ENCODE measurements at places on chromosomes 7 and 10. TPM values are rescaled to one million over a fixed set of nuclear protein-coding genes. Genes with fewer than 3 reads are reported as not detected.

The KLLN gene
- 0.64 TPM for total RNA-seq

The ZNF479 gene
- total RNA-seq, result not detected

The PRSS2 gene
- not detected for total RNA-seq

The CTTNBP2 gene
- total RNA-seq, result 0.52 TPM

The FERD3L gene
- not detected for total RNA-seq

The MYOF gene
- 222 TPM for total RNA-seq

The CYP26A1 gene
- total RNA-seq, result 2.2 TPM

The FANK1 gene
- 2.2 TPM for total RNA-seq

The ECD gene
- total RNA-seq, result 22.7 TPM

The OR6V1 gene
- not detected for total RNA-seq

The KCNIP2 gene
- total RNA-seq, result 0.32 TPM

The NODAL gene
- total RNA-seq, result not detected

The LRIT1 gene
- not detected for total RNA-seq

The SPDYE9 gene
- total RNA-seq, result not detected

The PLCE1 gene
- total RNA-seq, result 6.7 TPM

The INSYN2A gene
- 1.6 TPM for total RNA-seq

The TMEM273 gene
- not detected for total RNA-seq

The UTF1 gene
- total RNA-seq, result not detected

The NEURL1 gene
- total RNA-seq, result 0.60 TPM

The CALHM1 gene
- total RNA-seq, result not detected

The ATP6V0E2 gene
- total RNA-seq, result 65.9 TPM

The ATP6V0A4 gene
- 0.24 TPM for total RNA-seq

The SYT15 gene
- 3.3 TPM for total RNA-seq

The MUC3A gene
- 18.9 TPM for total RNA-seq

The KEL gene
- not detected for total RNA-seq

The KIAA1549 gene
- 6.7 TPM for total RNA-seq

The AGR3 gene
- not detected for total RNA-seq

The KMT2E gene
- 21.4 TPM for total RNA-seq

The FEZF1 gene
- not detected for total RNA-seq

The SCD gene
- total RNA-seq, result 130 TPM

The PRKG1 gene
- not detected for total RNA-seq

The FAM25G gene
- 1.1 TPM for total RNA-seq

The GNGT1 gene
- total RNA-seq, result not detected

The MRPS16 gene
- 186 TPM for total RNA-seq

The WIPF3 gene
- total RNA-seq, result 0.39 TPM

The SYPL1 gene
- 88.0 TPM for total RNA-seq

The MYH16 gene
- total RNA-seq, result 0.50 TPM

The SLC29A4 gene
- 12.1 TPM for total RNA-seq

The OR9A2 gene
- not detected for total RNA-seq

The SPDYE8 gene
- total RNA-seq, result not detected

The ZNF488 gene
- 14.5 TPM for total RNA-seq

The ASNS gene
- total RNA-seq, result 60.2 TPM

The COL17A1 gene
- total RNA-seq, result 2.8 TPM

The GSTO2 gene
- total RNA-seq, result 1.3 TPM

The STEAP4 gene
- total RNA-seq, result 0.07 TPM

The GPR26 gene
- total RNA-seq, result not detected

The HTRA1 gene
- 64.4 TPM for total RNA-seq

The NXPH1 gene
- total RNA-seq, result not detected

The FOXL3 gene
- not detected for total RNA-seq

The EGR2 gene
- 0.33 TPM for total RNA-seq

The SPDYE1 gene
- not detected for total RNA-seq

The MSMB gene
- not detected for total RNA-seq
